ENCODE measurements at places on chromosomes 16 and 17.

DNA sequence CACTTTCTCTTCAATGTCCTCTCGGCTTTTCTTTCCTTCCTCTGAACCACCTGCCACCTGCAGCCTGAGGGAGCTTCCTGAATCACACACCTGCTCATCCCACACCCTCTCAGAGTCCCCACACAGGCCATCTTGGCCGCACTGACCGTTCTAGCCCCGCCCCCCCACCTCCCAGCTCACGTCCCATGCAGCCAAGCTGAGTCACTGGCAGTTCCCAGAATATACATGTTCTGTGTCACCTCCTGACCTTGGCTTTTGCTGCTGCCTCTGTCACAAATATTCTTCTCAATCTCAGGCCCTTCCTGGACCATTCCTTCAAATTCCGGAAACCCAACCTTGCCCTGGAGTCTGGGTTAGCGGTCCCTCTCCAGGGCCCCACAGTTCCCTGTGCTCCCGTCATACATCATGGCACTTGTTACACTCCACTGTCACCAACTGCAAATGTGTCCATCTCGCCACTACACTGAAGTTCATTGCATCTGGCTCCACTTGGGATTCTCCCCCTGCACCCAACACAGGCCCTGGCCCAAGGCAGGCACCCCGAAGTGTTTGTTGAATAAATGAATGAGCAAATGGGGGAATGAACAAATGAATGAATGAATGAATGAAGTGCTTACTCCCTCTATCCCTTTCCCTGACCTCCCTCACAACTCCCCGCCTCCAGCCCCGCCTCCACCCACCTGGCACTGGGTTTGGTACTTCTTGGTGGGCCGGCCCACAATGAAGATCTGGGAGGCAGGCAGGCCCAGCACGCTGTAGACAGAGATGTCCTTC is 12.8 kb downstream of the PIMREG start:
- DNase-seq = no peak

GRCh38 chr16:11363927-11364258 is 18.6 kb downstream of the RMI2 start:
- DNase-seq = no peak

GRCh38 chr17:40112718-40113109 is 9.1 kb upstream of the MSL1 start:
- DNase-seq = no peak

- no peak for DNase-seq
These were observed 385.7 kb upstream of the TNRC6C start for GRCh38 chr17:77572851-77573250.

DNA sequence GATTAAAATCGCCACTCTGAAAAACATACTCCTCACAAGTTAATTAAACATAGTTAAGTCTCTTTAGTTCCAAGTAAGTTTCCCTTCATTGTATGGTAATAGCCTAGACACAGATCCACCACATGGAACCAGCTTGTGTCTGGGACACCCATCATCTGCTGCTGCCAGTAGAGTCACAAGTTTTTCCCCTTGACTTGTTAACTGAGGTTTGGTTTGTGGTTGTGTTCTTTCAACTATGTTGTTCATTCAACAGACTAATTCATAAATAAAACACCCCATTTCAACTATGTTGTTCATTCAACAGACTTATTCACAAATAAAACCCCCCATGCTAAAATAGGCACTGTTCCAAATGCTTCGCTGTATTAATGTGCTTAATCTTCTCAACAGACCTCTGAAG is 24.4 kb downstream of the YWHAE start:
- DNase-seq = no peak

DNA sequence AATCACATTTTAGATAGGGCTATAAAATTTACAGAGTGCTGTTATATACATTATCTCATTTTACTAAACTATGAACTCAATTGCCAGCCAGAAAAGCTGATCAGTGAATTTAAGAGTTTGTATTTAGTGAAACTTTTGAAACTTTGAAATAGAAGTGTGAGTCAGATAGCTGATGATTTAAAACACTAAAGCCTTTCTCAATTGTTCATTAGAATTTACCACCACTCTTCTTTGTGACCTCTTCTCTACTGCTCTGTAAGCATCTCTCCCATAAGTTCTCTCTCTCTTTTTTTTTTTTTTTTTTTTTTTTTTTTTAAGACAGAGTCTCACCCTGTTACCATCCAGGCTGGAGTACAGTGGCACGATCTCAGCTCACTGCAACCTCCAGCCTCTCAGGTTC is 43.7 kb downstream of the GOSR1 start:
- DNase-seq = no peak

GRCh38 chr17:74954665-74955421 is 17.7 kb downstream of the HID1 start:
- DNase-seq = no peak

DNA sequence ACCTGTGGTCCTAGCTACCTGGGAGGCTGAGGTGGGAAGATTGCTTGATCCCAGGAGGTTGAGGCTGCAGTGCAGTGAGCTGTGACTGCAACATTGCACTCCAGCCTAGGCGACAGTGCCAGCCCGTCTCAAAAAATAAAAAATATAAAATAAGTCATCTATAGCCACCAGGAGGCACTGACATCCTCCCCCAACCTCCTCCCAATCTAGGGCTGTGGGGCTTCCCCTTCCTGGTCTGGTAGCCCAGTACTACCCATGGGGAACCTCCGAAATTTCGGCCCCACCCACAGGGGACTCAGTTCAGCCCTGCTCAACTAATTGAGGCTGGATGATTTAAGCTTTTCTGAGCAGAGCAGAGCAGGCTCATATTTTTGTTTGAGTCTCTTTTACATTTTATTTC is 3.2 kb downstream of the ZSCAN10 start:
- DNase-seq = no peak

DNA sequence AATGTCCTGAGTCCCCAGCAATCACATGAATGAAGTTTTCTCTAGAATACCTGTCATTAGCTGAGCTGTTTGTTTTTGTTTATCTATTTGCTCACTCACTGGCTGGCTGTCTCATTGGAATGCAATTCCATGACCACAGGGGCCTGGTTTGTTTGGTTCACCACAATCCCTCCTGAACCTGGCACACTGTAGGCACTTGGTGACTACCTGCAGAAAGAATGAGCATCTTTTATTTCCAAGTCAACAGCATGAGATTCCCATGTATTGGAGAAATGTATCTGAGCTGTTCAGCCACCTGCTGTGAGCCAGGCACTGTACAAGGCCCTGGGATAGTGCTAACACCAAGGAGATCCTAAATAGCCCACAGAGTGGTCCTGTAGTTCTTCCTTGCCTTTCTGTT is 345.1 kb downstream of the XYLT1 start:
- DNase-seq = no peak

DNA sequence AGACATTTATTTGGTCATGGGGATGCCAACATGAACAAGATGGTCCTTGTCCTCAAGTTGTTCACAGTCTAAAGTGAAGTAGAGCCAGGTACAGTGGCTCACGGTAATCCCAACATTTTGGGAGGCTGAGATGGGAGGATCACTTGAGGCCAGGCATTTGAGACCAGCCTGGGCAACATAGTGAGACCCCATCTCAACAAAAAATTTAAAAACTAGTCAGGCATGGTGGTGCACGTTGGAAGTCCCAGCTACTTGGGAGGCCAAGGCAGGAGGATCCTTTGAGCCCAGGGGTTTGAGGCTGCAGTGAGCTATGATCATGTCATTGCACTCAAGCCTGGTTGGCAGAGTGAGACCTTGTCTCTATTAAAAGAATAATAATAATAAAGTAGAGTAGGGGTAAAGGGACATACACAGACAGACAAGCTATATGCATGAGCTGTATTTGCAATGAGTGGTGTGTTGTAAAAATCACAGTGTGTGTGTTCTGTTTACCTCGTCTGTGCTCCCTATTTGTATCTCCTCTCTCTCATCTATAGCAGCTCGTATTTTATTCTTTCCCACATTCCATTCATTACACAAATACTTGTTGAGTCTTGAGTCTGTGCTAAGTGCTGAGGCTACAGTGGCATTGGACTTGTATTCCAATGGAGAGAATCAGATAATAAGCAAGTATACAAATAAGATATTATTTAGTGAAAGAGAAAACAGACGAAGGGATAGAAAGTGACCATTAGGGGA is 73.9 kb upstream of the DHX40 start:
- DNase-seq = no peak

DNA sequence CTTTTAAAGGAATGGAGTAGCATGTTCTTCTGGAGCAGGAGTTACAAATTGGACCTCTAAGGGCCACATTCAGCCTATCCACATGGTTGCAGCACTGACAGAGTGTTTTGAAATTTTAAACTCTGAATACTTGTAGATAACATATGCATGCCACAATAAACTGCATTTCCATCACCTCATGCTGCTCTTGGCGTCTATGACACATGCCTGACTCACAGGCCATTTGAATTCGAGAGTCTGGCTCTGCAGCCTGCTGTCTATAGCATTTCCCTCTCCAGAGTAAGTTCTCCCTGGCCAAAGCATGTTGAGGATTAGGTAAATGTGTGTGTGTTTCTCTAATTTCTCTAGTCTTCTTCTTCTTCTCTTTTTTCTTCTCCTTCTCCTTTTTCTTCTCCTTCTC is 28.7 kb upstream of the MYOCD start:
- no peak for DNase-seq

DNA sequence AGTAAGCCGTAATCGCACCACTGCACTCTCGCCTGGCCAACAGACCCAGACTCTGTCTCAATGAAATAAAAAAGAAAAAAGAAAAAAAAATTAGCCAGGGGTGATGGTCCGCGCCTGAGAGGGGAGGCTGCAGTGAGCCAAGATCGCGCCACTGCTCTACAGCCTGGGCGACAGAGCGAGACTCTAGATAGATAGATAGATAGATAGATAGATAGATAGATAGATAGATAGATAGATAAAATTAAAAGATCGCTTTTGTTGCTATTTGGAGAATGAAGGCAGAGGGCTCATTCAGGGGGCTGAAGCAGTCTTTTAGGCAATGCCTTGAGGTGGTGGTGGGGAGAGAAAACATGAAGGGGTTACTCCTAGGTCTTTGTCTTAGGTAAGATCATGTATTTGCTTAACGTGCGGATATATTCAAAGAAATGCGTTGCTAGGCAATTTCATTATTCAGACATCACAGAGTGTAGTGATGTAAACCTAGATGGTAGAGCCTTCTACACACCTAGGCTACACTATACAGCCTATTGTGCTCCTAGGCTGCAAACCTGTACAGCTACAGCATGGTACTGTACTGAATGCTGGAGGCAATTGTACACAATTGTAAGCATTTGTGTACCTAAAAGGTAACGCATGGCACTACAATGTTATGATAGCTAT is 4.3 kb upstream of the HES7 start:
- DNase-seq = no peak

GRCh38 chr16:67537270-67537635 is 8.6 kb downstream of the RIPOR1 start:
- DNase-seq = peak; percentile 35

- no peak for DNase-seq
These were observed 14.5 kb downstream of the MMP28 start for GRCh38 chr17:35780950-35781349.

GRCh38 chr16:78896280-78896679 is 704.3 kb downstream of the MAF start:
- DNase-seq = no peak

GRCh38 chr16:84597931-84598351 is 19.9 kb downstream of the COTL1 start:
- no peak for DNase-seq

GRCh38 chr17:79741751-79742588 is 11.2 kb downstream of the ENPP7 start:
- DNase-seq = peak; percentile 6

DNA sequence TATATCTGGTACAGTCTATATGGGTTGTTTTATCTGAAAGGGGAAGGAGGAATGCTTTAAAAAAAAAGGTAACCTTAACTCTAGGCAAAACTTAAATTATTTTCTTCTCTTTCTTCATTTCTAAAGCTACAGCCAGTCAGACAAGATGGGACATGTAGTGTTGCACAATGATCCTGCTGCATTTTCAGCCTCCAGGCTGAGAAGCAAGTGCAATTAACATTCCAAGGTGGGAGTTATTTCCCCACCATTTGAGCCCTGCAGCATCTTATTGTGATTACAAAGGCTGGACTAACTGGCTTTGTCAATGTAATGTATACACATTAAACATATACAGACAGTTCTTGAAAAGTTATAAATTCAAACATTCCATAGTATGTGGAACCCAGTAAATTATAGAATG is 22.6 kb upstream of the NF1 start:
- no peak for DNase-seq

- DNase-seq = no peak
These were observed 7.5 kb upstream of the EDC4 start for GRCh38 chr16:67865318-67865717.

DNA sequence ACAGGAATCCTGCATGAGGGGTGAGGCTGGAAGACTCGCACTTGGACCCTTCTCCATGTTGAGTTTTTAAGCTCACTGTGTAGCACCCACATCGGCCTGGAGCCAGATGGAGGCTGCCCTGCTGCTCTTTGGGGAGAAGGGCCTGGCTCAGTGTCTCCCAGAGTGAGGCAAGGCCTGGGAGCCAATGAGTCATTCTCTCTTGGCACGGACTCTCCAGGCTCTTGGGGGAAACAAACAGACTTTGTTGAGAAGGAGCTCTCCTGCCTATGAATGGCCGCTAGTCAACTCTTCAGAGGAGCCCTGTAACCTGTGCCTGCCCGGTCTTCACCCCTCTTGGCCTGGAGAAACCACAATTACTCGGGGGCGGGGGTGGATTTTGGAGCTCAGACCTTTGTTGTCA is 50.8 kb upstream of the MAF start:
- DNase-seq = peak; percentile 7

- DNase-seq = no peak
These were observed 9.3 kb upstream of the WBP2 start for GRCh38 chr17:75864448-75864871.

DNA sequence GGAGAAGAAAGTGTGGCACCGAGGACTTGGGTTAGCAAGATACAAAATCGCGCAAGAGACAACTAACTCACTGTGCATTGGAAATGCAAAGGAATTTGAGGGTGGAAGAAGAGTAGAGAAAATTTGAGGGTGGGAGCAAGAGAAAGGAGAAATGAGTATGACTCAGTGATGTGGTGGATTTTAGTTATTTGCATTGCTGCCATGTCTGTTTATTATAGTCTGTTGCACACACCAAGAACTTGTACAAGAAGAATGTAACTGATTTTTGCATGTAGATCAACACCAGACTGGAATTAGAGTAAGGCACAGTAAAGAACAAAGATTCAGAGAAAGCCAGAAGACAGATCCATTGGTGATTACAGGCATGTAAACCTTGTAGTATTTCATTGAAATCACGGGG is 71.6 kb upstream of the SMIM36 start:
- no peak for DNase-seq

- no peak for DNase-seq
These were observed at the start of gene TBKBP1 for GRCh38 chr17:47693731-47694580. TBKBP1 (plus strand) TSS chr17:47694161; CDS start chr17:47696113, 1,952 bp downstream.
